ENCODE measurements at places on chromosomes 11 and 22.

DNA sequence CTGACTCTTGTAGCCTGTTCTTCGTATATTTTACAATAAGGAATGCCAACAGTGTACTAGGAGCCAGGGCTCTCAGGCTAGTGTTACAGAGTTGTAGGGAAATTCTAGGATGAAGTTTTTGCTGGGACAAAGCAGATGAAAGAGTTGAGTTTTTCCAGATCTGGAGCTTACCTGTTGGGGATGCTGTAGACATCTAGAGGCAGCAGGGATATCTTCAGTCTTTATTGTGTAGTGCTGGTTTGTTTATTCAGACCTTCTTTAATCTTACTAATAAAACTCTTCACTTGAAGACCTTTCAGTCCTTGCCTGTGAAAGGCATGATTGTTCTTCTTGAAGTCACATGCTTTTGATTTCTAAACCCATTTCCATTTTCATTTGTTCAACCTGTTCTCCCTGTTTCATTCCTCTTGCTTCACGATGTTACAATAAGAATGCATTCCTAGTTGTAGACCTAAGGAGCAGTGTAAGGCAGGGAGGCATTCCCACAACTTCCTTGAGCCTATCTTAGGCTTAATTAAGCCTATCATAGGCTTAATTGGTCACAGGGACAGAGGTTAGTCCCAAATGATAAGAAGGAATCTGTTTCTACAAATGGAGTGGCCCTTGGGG, 7.9 kb upstream of the SLC37A2 start:
- no peak for DNase-seq

GRCh38 chr11:36233204-36233603, 56.0 kb downstream of the COMMD9 start:
- DNase-seq, result no peak

DNA sequence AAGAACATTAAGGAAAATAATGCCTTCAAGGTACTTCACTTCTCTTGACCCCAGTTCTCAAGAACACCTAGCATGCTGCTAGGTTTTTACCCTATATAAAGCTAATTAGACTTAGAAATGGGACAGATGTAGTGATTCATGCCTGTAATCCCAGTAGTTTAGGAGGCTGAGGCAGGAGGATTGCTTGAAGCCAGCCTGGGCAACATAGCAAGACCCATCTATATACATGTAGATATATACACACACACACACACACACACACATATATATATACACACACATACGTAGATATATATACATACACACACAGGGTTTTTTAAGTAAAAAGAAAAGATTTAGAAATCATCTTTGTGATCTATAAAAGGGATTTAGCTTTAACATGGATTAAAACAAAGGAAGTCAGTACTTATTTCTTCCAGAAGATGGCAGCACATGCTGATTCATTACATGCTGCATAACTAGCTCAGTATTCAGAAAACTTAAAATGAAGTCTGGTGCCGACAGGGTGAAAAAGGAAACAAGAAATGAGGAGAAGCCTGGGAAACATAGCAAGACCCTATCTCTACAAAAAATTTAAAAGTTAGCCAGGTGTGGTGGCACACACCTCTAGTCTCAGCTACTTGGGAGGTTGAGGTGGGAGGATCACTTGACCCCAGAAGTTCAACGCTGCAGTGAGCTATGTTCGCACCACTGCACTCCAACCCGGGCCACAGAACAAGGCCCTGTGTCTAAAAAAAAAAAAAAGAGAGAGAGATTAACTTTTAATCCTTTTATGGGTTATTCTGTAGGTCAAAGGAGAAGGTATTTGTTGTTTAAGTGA, 28.5 kb upstream of the RBX1 start:
- peak; percentile 55 for DNase-seq

DNA sequence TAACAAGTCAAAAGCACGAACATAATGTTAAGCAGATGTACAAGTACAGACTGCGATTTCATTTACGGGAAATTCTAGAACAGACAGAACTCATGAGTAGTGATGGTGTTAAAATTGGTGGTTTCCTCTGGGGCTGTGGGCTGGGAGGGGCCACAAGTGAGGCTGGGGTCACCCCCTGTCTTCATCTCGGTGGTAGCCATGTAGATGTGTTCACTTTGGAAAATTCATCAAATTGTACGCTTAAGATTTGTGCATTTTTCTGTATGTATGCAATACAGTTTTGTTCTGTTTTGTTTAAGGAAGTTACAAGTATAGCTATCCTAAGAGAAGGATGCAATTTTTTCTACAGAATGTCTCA, 504 bp upstream of the ASCC2 start:
- no peak for DNase-seq

- DNase-seq, result no peak
Measured at GRCh38 chr11:36333468-36333867, 37.4 kb downstream of the PRR5L start.

DNA sequence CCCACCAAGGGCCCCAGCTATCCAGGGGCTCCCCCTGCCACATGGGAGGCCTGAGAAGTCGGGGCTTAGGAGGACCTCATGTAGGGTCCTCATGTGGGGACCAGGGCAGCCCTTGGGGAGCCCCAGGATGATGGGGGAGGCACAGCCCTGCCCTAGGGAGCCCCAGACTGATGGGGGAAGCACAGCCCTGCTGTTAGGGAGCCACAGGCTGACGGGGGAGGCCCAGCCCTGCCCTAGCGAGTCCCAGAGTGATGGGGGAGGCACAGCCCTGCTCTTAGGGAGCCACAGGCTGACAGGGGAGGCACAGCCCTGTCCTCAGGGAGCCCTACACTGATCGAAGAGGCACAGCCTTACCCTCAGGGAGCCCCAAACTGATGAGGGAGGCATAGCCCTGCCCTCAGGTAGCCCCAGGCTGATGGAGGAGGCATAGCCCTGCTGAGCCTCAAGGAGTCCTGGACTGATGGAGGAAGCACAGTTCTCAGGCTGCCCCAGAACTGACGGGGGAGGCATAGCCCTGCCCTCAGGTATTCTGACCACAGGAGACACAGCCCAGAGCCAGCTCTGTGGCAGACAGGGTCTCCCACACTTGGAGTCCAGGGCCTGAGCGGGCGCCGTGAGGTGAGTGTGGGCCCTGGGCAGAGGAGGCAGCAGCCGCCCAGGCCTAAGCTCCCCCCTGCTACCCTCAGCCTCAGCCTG, 10.8 kb downstream of the PRR33 start:
- DNase-seq, result no peak

- no peak for DNase-seq
Measured at GRCh38 chr22:18120857-18121256, 10.2 kb downstream of the TUBA8 start.

GRCh38 chr11:58576887-58577471, 1.3 kb upstream of the LPXN start:
- peak; percentile 56 for DNase-seq

- no peak for DNase-seq
Measured at GRCh38 chr11:69333149-69333710, 39.3 kb downstream of the MYEOV start.

DNA sequence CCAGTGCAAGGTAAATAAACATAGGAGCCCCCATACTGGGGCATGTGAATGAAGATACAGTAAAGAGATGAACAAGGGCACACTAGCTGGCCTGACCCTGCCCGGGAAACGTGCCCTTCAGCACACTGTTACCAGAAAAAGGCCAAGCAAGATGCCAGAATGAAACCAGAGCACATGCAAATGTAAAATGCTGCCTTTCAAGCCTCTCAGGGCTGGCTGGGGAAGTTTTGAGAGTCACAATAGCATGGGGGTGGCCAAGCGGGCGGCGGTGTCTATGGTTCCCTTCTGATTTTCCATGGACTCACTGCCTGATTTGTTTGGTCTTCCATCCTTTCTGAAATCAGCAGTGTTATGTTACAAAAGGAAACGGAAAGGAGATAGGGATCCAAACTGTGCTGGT, 18.9 kb upstream of the SUSD2 start:
- no peak for DNase-seq

GRCh38 chr11:63888170-63889086, 28.5 kb downstream of the RCOR2 start:
- no peak for DNase-seq
